ENCODE measurements at places on chromosomes 6 and 20. TPM values are rescaled to one million over a fixed set of nuclear protein-coding genes. Genes with fewer than 3 reads are reported as not detected.

TTBK1 gene
- total RNA-seq, result under 0.01 TPM

KCNK16 gene
- not detected for total RNA-seq

SNRPB gene
- total RNA-seq, result 1,048 TPM

STMND1 gene
- not detected for total RNA-seq

PAQR8 gene
- total RNA-seq, result 9.9 TPM

SPAG4 gene
- 24.0 TPM for total RNA-seq

FAM217A gene
- not detected for total RNA-seq

GLP1R gene
- total RNA-seq, result not detected

OVOL2 gene
- not detected for total RNA-seq

YTHDF1 gene
- total RNA-seq, result 41.2 TPM

GNRH2 gene
- total RNA-seq, result not detected

SLC17A1 gene
- not detected for total RNA-seq

GRCh38 chr6:44059359-44060346 is 67.6 kb downstream of the MRPL14 start:
- no peak for DNase-seq

DNA sequence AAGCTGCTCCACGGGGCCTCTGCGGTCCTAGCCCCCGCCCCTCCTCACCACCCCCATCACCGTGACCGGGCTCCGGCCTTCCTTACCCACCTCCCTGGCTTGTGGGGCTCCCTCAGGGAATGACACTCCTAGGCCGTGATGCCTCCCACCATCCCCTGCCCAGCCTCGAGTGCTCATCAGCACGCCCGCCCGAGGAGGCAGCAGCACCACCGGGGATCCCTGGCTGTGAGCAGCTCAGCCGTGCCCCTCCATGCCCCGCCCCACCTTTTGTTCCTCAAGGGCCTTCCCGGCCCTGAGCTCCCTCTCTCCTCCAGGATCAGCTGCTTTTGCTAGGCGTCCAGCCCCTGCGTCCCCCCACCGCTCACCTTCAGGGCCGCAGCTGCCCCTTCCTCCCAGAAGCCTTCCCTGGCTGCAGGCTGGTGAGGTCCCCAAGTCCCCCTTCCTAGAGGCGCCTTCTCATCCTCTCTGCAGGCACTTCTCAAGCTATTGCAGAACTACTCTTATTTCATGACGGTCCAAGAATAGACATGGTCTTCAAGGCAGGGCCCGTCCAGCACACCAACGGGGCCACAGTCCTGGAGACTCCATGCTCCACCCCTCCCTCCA is 3.0 kb downstream of the FNDC11 start:
- DNase-seq, result peak; percentile 31

- DNase-seq, result peak; percentile 89
Observed at GRCh38 chr6:7697820-7698623, 27.9 kb upstream of the BMP6 start.

GRCh38 chr20:430091-430999 is 22.2 kb downstream of the RBCK1 start:
- DNase-seq, result no peak

DNA sequence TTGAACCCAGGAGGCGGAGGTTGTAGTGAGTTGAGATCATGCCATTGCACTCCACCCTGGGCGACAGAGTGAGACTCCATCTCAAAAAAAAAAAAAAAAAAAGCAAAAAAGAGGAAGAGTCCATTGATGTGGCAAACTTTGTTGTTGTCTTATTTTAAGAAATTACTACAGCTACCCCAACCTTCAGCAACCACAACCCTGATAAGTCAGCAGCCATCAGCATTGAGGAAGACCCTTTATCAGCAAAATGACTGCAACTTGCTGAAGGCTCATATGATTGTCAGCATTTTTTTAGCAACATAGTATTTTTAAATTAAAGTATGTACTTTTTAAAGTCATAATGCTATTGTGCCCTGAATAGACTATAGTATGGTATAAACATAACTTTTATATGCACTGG is 48.8 kb downstream of the ZFP64 start:
- no peak for DNase-seq

DNA sequence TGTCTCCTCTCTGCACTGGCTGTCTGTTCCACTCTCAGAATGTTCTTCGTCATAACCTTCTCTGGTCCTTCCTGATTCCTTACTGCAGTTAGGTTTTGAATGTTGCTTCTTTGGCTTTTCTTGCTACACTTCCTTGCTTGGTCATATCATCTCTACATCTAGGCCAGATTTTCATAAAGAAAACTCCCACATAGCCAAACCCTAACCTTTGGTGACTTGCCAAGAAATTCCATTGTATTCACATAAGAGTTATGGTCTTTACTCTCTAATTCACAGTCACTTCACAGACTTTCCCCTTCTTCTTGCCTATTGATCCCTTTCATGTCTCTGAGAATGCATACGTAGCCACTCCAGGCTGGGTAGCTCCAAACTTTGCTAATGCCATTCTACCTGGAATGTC is 41.9 kb upstream of the SIM1 start:
- DNase-seq, result peak; percentile 62

DNA sequence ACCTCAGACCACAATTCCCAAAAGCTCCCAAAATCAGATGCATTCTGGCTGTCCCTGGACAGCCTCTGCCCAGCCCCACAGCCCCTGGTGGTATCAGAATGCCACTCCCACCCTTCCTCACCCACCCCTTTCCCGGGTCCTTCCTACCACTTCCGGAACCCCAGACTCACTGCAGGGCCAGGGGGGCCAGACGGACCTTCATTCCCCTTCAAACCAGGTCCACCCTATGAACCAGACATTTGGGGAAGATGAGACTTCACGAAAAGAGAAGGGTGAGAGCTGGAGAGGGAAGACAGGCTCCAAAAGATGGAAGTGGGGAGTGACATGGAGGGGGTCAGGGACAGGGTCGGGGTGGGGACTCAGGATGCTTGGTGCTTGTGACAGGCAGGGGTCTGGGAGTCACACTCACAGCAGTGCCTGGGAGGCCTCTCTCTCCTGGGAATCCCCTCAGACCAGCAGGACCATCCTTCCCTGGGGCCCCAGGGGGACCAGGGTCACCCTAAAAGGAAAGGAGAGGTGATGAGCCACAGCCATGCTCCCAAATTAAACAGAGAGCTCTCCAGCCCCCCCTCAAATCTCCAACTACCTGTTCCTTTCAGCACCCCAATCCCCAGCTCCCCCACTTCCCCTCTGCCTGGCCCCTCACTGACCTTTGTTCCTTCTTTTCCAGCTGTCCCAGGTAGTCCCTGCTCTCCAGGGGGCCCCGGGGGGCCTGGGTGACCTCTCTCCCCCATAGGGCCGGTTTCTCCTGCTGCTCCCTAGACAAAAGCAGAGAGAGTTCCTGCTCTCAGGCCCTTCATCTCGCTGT is 20.2 kb downstream of the COL11A2 start:
- no peak for DNase-seq

DNA sequence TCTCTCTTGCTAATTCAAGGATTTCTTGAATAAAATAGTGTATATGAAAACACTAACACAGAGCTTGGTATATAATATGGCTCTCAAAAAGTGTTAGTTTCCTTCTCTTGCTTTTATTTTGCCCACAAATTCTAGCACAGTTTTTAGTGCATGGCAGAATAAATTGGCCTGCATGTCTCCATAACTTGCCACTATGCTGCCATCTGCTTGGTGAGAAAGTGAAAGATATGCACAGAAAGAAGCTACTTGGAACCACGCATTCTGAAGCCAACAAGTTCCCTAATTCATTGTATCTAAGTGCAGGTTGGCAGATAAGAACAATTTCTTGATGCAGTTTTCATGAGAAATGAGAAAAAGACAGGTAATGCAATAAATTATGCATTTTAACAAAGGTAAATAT is 101.2 kb downstream of the EPHA7 start:
- no peak for DNase-seq

DNA sequence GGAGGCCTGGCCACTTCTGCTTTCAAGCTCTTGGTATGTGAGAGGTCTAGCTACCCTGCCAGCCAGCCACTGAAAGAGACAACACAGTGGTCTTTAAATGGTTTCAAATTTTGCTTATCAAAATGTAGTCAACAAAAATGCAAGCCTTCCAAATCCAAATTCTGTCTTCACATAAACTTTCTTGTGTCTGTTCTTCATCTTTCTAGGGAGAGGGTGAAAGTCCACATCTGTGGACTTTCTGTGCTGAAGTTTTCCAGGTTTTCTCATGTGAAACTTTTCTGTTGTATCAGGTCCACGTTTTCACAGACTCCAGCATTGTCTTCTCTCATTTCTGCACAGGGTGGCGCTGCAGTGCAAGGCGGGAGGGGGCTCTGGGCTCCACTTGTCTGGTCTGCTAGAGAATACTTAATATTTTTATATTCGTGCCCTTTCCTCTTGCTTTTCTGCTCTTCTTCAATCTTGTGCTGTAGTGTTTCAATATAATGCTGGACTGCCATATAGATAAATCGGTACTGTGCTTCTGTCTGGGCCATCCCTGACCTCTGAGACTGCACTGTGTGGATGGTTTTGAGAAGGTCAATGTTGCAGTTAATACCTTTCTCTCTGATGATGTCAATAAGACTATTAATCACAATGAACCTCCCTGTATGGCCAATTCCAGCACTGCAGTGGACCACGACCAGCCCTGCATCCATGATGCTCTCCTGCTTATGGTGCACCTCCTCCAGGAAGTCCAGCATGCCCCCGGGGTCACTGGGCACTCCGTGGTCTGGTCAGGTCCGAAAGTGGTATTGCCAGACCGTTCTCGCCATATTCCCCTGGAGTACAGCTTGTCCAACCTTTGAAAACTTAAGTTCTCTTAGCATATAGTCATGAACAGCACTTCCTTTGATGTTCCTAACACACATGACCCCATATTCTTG is 161.6 kb upstream of the TNFAIP3 start:
- peak; percentile 61 for DNase-seq

- DNase-seq, result no peak
Observed at GRCh38 chr6:5211492-5211891, 49.3 kb downstream of the LYRM4 start.

- no peak for DNase-seq
Observed at GRCh38 chr6:74568861-74569260, 637.0 kb downstream of the COL12A1 start.

- no peak for DNase-seq
Observed at GRCh38 chr6:38775870-38776269, 60.8 kb downstream of the DNAH8 start.

DNA sequence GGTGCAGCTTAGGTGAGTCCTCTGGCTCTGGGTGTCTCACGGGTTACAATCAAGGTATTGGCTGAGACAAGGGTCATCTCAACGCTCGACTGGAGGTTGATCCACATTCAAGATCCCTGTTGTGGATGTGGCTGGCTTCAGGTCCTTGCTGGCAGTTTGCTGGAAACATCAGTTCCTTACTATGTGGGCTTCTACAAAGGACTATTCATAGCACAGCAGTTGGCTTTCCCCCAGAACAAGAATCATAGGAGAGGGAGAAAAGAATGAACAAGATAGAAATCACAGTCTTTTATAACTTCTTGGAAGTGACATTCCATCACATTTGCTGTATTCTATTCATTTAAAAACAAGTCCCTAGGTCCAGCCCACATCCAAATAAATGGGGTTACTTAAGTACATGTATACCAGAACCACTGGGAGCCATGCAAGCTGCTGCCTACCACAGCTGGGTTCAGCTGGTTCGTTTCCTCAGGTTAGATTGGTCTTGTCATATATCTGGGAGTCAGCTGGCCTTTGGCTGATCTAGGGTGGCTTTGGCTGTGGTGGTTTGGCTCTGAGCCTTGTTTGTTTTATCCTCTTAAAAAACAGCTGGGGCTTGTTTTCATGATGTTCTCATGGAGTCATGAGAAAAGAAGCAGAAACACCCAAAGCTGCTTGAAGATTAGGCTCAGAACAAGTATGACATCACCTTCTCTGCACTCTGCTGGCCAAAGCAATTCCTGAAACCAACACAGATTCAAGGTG is 433.2 kb upstream of the SPTLC3 start:
- DNase-seq, result peak; percentile 7

- peak; percentile 81 for DNase-seq
Observed at GRCh38 chr6:74731931-74732330, 473.9 kb downstream of the COL12A1 start.

GRCh38 chr20:25126204-25127029 is 44.5 kb upstream of the VSX1 start:
- no peak for DNase-seq

- DNase-seq, result peak; percentile 30
Observed at GRCh38 chr20:52379723-52380336, 188.3 kb upstream of the ZFP64 start.

- no peak for DNase-seq
Observed at GRCh38 chr20:63265891-63266515, 6.6 kb upstream of the ARFGAP1 start.

Measured in M059J (cell line).